ENCODE measurements at places on chromosomes 5 and 9. TPM values are rescaled to one million over a fixed set of nuclear protein-coding genes. Genes with fewer than 3 reads are reported as not detected.

Gene IRGM
- polyA plus RNA-seq: not detected

Gene PPP1R26
- polyA plus RNA-seq: 11.5 TPM

Gene DNAJB5
- 16.6 TPM for polyA plus RNA-seq

Gene PGM5
- 27.3 TPM for polyA plus RNA-seq

Gene GABRA1
- 3.6 TPM for polyA plus RNA-seq

Gene SPINK13
- 2.1 TPM for polyA plus RNA-seq

Gene RUFY1
- polyA plus RNA-seq: 50.1 TPM

Gene PIP5K1B
- polyA plus RNA-seq: 3.0 TPM

Gene CDH10
- 2.8 TPM for polyA plus RNA-seq

Gene NEUROG1
- polyA plus RNA-seq: not detected

Gene GLDC
- polyA plus RNA-seq: 0.16 TPM

Gene PCDHB11
- polyA plus RNA-seq: 0.81 TPM

Gene ALDOB
- polyA plus RNA-seq: 4.5 TPM

Gene DNAJC25
- polyA plus RNA-seq: 9.1 TPM

GRCh38 chr9:128397831-128398230 lies 22.8 kb upstream of the CERCAM start:
- no peak for DNase-seq

- DNase-seq: no peak
These were observed 32.9 kb downstream of the SAXO1 start for GRCh38 chr9:19000133-19000532.

- DNase-seq: no peak
These were observed 543 bp upstream of the ANKRD33B start for GRCh38 chr5:10563110-10563944.

DNA sequence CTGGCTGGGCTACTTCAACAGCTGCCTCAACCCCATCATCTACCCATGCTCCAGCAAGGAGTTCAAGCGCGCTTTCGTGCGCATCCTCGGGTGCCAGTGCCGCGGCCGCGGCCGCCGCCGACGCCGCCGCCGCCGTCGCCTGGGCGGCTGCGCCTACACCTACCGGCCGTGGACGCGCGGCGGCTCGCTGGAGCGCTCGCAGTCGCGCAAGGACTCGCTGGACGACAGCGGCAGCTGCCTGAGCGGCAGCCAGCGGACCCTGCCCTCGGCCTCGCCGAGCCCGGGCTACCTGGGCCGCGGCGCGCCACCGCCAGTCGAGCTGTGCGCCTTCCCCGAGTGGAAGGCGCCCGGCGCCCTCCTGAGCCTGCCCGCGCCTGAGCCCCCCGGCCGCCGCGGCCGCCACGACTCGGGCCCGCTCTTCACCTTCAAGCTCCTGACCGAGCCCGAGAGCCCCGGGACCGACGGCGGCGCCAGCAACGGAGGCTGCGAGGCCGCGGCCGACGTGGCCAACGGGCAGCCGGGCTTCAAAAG lies 36.9 kb upstream of the TTC1 start:
- no peak for DNase-seq

GRCh38 chr5:94028001-94028400 lies 286.6 kb upstream of the POU5F2 start:
- DNase-seq: no peak

- no peak for DNase-seq
These were observed 26.0 kb upstream of the NKD2 start for GRCh38 chr5:982377-983237.

- DNase-seq: no peak
These were observed 532.2 kb upstream of the TUSC1 start for GRCh38 chr9:26210338-26210851.

DNA sequence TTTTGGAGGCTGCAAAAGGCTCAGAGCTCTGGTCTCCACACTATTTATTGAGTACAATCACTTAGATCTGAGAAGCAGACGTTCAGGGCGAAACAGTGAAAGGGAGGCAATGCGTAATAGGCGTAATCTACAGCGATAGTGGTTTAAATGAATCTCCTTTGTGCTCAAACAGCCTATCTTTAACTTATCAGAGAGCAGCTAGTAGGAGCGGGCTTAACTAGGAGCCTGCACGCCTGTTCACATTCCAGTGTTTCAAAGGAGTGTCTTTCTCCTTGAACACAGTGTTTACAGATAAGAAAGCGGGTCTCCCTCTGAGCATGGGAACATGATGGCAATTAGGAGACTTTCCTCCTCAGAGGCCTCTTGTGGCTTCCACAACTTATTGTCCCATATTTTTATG lies 49.4 kb downstream of the AP3B1 start:
- DNase-seq: no peak

- DNase-seq: no peak
These were observed 88.3 kb upstream of the COL5A1 start for GRCh38 chr9:134553061-134553891.

DNA sequence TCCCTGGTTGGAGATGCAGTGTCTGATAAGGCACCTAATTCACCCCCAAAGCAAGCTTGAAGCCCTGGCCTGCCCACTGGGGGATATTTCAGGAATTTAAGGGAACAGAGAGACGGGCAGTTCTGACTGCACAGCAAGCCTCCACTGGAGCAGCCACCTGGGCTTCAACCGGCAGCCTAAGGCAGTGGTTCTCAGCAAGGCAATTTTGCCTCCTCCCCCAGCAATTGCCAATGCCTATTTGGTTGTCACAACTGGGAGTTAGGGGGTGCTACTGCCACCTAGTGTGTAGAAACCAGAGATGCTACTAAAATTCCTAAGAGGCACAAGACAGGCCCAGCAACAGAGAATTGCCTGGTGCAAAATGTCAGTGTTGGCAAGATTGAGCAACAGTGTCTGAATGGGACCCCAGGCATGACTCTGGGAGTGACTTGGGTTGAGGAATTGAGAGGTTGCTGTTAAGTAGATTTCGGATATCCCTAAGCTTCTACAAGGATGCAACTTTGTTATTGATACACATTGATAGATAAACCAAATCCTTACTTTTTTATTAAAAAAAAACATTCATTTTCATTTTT lies 58.7 kb upstream of the CTSL start:
- no peak for DNase-seq

GRCh38 chr5:9545992-9546851 lies at the start of gene SEMA5A:
SEMA5A (minus strand) TSS chr5:9546075; CDS start chr5:9379946, 166,129 bp downstream.
- DNase-seq: peak; percentile 51

DNA sequence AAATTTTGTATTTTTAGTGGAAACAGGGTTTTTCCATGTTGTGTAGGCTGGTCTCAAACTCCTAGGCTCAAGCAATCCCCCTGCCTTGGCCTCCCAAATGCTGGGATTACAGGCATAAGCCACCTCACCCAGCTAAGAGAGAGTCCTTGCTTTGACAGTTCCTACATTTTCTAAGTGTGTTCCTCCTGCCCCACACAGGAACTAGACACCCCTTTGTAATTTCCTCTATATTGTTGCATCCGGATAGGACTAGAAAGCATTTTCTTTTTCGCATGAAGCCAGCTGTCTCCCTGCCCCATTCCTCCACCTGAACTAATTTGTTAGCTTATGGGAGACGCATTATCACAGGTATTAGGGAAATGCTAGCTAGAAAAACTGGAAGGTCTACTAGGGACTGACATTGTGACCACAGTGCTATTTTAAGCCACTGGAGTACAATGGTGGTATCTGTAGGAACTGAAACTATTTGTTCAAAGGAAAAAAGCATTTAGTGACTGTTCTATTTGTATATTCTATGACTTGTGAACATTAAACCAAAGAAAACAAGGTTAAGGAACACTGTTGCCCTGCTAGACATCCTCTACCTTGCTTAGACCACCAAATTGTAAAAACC lies 214.1 kb downstream of the SMARCA2 start:
- DNase-seq: no peak

DNA sequence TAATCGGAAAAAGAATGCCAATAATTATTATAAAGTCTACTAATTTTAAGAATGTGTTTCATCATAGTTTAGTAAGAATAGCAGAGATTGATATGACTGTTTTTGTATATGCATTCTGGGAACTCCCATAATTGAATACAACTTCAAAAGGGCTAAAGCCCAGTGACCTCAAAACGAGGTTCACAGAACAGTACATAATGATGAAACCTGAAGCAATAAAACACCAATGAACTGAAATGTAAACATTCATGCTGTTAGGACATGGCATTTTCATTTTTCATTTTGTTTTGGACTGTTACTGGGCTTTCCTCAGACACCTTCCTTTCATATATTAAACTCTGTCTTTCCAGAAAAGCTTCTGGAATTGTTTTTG lies 684 bp upstream of the JMY start:
- DNase-seq: no peak

DNA sequence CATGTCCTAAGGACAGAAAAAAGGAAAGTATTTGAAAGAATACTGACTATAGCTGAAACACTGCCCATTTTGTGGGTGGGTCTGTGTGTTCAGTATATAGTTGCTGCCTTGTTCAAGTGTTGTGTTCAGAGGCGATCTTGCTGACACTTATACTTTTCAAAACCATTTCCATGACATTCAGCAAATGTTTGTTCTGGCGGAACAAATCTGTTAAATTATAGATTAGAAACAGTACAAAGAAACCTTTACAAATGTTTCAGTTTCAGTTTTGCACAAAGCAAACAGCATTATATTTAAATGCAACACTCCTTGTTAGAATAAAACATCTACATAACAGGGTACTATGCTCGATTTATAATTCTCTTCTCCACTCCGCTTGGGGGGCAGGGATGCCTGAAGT lies 2276.3 kb downstream of the MAT2B start:
- no peak for DNase-seq

DNA sequence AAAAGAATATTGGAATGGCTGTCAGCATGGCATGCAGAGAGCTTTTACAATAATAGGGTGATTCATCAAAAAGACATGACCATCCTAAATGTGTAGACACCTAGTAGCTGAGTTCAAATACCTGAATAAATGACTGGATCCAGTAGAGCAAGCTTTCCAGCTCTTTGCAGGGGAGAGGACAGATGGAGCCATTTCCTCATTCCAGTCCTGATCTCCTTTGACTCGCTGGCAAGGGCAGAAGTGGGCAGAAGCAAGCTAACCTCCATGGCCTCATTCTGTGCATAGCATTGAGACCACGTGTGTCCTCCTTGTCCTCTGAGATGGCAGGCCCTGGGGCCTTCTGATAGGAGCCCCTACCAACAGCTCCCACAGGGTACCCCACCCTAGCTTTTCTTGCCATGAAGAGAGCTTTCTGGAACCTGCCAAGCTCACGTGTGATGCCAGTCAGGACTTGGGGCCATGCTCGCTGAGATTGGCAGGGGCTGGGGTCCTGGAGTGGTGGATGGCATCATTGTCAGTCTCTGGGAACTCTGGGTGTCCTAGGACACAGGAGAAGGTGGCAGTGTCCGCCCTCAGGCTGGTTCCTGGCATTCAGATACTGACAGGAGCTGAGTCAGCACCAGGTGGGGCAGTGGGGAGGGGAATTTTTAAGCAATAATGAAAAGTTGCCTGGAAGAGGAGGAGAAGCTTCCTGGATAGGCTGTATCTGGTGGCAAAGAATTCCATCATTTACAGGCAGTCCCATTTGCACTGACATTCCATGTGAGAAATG lies 33.6 kb downstream of the WWC1 start:
- no peak for DNase-seq

- no peak for DNase-seq
These were observed 88.5 kb downstream of the NDFIP1 start for GRCh38 chr5:142197098-142197497.

GRCh38 chr9:23447166-23447565 lies 378.9 kb downstream of the ELAVL2 start:
- no peak for DNase-seq

GRCh38 chr5:85896514-85896913 lies 721.2 kb upstream of the COX7C start:
- DNase-seq: no peak

- DNase-seq: no peak
These were observed 25.7 kb downstream of the CDKN2A start for GRCh38 chr9:21968331-21969010.
